ENCODE measurements at places on chromosomes 2 and 18. TPM values are rescaled to one million over a fixed set of nuclear protein-coding genes. Genes with fewer than 3 reads are reported as not detected.

UGT1A3 gene
- total RNA-seq: not detected

GRCh38 chr2:69013142-69013839 lies at the start of gene ANTXR1:
TSS of gene ANTXR1 (plus strand) at chr2:69013179. CDS start at chr2:69013500, 321 bp downstream.
- H3K36me3 ChIP-seq: no peaks in the 10 kb centered on the region
- H3K4me3 ChIP-seq: peak within 1 kb of the TSS; percentile 83
- peaks cover 16% of the 10 kb centered on the region for H3K4me1 ChIP-seq
- DNase-seq: peak; percentile 21
- H3K27me3 ChIP-seq: peaks cover 57% of the 10 kb centered on the region

DNA sequence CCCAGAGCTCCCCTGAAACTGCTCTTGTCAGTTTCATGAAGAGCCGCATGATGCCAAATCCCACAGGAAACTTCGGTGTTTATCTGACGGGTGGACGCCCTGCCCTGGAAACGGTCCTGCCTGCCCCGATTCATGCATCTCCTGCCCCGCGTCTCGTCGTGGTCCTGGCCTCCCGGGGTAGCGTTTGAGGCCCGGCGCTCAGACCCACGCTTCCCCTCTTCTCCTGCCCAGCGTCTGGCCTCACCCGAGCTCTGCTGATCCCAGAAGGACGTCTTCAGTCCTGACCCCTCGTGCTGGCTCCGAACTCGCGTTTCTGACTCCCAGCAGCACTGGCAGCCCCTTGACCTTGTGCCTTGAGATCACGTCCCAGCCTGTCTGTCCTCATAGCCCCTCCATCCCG lies 180.5 kb downstream of the TMEM18 start:
- no peaks in the 10 kb centered on the region for H3K4me1 ChIP-seq
- no peak overlapping the region for H3K4me3 ChIP-seq
- peaks cover 9% of the 10 kb centered on the region for H3K27me3 ChIP-seq
- H3K36me3 ChIP-seq: no peaks in the 10 kb centered on the region

DNA sequence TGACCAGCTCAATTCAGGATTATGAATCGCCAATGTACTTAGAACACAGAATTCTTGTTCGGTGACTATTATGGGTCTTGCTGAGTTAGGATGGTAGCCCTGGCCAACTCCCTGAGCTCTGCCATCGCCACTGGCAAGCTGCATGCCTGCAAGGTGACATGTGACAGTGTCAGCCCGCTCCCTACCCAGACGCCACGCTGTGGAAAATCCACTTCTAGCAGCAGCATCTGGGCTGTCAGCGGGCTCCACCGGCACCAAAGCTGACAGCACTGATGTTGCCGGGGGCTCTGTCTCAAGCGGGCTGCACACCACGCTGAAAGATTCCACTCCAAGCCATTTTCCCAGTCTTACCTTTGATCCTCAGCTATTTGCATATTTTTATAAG lies 100.7 kb downstream of the MYT1L start:
- DNase-seq: no peak
- no peaks in the 10 kb centered on the region for H3K4me1 ChIP-seq
- H3K4me3 ChIP-seq: no peak overlapping the region
- H3K27ac ChIP-seq: no peak overlapping the region
- peaks cover 11% of the 10 kb centered on the region for H3K27me3 ChIP-seq

- H3K4me3 ChIP-seq: no peak overlapping the region
- H3K36me3 ChIP-seq: no peaks in the 10 kb centered on the region
- DNase-seq: no peak
- no peak overlapping the region for H3K27ac ChIP-seq
- no peaks in the 10 kb centered on the region for H3K4me1 ChIP-seq
- H3K27me3 ChIP-seq: no peaks in the 10 kb centered on the region
These were observed 242.9 kb upstream of the TMEFF2 start for GRCh38 chr2:192437653-192438052.
